ENCODE measurements at places on chromosomes 13 and 19.

DNA sequence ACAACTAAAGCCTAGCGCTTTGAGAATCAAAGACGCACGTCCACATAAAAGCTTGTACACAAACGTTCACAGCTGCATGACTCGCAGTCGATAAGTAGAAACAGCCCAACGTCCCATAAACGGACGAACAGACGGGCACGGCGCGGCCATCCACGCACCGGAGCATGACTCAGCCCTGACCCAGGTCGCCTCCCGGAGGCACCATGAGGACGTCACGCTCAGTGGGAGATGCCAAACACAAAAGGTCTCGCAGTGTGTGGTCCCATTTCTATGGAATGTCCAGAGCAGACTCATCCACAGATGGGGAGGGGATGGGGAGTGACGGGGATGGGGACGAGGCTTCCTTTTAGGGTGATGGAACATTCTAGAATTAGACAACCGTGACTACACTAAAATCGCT, 9.4 kb downstream of the POLRMT start:
- no peak for DNase-seq

DNA sequence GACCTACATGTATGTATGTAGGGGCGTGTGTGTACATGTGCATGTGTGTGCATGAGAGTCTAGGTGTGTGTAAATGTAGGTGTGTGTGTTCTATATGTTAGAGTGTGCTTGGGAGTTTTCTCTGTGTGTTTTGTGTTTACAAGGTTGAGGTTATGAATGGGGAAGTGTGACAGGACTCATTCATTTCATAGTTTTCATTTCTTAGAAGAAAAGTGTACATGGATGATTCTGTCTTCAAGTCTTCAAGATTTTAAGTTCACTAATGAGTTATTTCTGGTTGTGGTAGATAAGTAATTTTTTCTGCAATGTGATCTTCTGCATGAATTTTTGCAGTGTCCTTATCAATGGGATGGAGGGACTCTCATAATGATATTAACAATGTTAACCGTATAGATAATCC, 118.2 kb upstream of the SLC10A2 start:
- no peak for DNase-seq

- DNase-seq = no peak
These were observed 16.7 kb downstream of the MYBPC2 start for GRCh38 chr19:50449236-50449899.

GRCh38 chr19:42278452-42279154, 9.6 kb downstream of the CIC start:
- DNase-seq = no peak

DNA sequence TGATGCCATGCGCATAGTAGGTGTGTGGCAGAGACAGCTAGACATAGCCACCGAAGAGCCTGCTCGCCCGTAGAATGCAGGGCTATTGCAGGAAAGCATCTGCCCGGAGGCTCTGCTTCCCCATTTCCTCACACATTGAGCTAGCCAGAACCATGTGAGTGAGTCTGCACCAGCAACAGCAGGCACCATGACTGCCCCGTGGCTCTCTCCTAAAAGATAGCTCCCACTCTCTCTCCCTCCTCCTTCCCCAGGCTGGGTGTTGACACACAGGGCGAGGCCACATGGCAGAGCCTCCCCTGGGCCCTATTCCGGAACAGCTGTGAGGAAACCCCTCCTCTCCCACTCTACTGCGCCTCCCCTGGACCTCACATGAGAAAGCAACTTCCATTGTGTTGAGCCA, 52.3 kb upstream of the ATP12A start:
- DNase-seq = peak; percentile 36

DNA sequence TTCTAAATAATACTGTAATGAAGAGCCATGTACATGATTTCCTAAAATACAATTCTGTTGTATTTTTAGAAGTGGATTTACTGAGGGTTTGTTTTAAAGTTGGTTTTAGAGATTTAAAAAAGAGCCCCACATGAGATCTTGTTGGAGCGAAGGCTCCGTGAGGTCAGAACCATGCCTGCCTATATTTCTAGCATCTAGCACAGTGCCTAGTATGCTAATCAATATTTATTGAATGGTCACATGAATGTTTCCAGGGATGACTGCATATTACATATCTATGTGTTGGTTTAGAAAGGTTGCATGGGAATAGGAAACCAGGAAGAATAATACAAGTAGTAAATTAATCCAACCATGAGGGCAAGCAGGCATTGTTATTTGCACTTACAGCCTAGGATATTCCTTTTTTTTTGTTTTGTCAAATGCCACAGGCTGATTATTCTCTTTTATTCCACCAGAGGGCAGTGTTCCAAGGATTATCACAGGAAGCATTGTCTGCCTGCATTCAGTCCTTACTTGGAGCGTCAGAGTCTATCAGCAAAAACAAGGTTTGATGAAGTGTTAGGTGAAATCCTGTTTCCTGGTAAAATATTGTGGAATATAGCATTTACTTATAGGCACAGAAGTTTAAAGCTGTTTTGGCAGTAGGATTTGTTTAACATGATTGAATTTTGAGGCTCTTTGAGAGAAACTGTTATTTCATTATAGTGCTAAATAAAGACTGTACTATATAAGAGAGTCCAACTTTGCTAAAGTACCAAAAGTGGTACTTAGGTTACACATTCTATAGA, 46.8 kb downstream of the COG3 start:
- peak; percentile 68 for DNase-seq

Measured in suppressor macrophage (primary cell).